ENCODE measurements at places on chromosomes 5 and 9. TPM values are rescaled to one million over a fixed set of nuclear protein-coding genes. Genes with fewer than 3 reads are reported as not detected.

Gene GGTA1
- not detected for total RNA-seq

Gene EPB41L4A
- total RNA-seq: 30.6 TPM

Gene SH2D3C
- total RNA-seq: 0.17 TPM

Gene MTX3
- 16.8 TPM for total RNA-seq

Gene RALGDS
- total RNA-seq: 43.7 TPM

Gene KCNN2
- total RNA-seq: 0.88 TPM

Gene SPINK7
- total RNA-seq: not detected

Gene GARIN3
- total RNA-seq: not detected

Gene TRPM3
- not detected for total RNA-seq

Gene TMEM171
- 3.0 TPM for total RNA-seq

Gene SLC22A4
- 2.3 TPM for total RNA-seq

Gene STKLD1
- total RNA-seq: 0.27 TPM

Gene CER1
- not detected for total RNA-seq

Gene RASGRF2
- total RNA-seq: 5.4 TPM

Gene ENTPD2
- total RNA-seq: 0.21 TPM

Gene TRMO
- 39.0 TPM for total RNA-seq

Gene IFNA21
- total RNA-seq: not detected

Gene MEIKIN
- not detected for total RNA-seq

Gene FREM1
- 0.75 TPM for total RNA-seq

Gene BHMT
- total RNA-seq: 0.88 TPM

Gene FCN2
- not detected for total RNA-seq

Gene PHF24
- total RNA-seq: 0.58 TPM

Gene MUSK
- not detected for total RNA-seq

Gene BHMT2
- total RNA-seq: 3.7 TPM

Gene LCN15
- not detected for total RNA-seq

Gene GRIA1
- total RNA-seq: not detected

Gene DNAI1
- not detected for total RNA-seq

Gene ACOT12
- total RNA-seq: not detected

Gene NEUROG1
- 0.04 TPM for total RNA-seq

Gene LRRC70
- total RNA-seq: not detected

Gene SLC25A2
- total RNA-seq: not detected

Gene OLFM1
- total RNA-seq: 0.96 TPM

Gene SIGMAR1
- 129 TPM for total RNA-seq

Gene PRRX2
- total RNA-seq: not detected

Gene CERCAM
- 105 TPM for total RNA-seq

Gene HNRNPK
- total RNA-seq: 691 TPM

Gene EPB41L4B
- total RNA-seq: 11.0 TPM

Gene ZBED3
- 6.0 TPM for total RNA-seq

Gene SKP2
- 11.2 TPM for total RNA-seq

Gene IDNK
- 6.8 TPM for total RNA-seq

Gene EIF4E1B
- not detected for total RNA-seq

Gene BAAT
- not detected for total RNA-seq

Gene GPR151
- not detected for total RNA-seq

Gene MAP1B
- total RNA-seq: 136 TPM

Gene PCA3
- not detected for total RNA-seq

Gene FAM174A
- total RNA-seq: 20.3 TPM

Gene IL7R
- total RNA-seq: 4.0 TPM

Gene TYRP1
- total RNA-seq: not detected

Gene IL9
- total RNA-seq: not detected

Gene LEAP2
- 0.25 TPM for total RNA-seq

Data from kidney epithelial cell (primary cell).